CD4-positive, alpha-beta T cell treated with Interleukin-6 at 100 ng/mL for 8 hours (primary cell): ENCODE measurements at places on chromosomes 3 and 15.

DNA sequence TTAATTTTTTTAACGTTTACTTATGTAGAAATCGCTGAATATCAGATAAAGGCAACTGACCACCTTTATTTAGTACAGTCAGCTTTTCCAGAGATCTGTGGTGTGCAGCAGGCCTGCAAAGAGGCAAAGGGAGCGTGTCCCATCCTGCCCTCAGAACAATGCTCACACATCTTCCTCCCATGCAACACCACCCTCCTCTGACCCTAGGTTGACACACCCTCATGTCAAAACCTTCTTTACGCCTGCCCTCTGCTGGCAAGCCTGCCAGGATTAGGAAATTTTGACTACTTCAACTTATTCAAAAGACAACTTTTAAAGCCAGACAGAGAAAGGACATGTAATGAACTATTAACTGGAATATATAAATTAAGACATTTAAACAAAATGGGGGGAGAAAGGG lies 513.7 kb downstream of the FOXP1 start:
- DNase-seq: peak; percentile 72

DNA sequence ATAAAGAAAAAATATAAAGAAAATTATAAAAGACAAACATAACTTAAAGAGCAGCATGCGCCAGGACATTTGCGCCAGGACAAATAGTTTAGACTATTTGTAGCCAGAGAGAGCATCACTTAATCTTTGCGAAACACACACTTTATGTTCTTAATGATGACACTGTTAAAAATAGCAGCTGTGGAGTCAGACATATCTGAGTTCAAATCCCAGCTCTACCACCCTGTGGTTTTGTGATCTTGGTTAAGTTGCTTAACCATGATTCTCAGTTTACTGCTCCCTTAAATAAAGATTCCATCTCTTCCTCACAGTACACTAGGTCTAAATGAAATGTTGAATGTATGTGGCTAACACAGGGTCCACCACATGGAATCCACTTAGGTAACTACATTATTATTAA lies 31.4 kb downstream of the KCNMB2 start:
- no peak for DNase-seq

DNA sequence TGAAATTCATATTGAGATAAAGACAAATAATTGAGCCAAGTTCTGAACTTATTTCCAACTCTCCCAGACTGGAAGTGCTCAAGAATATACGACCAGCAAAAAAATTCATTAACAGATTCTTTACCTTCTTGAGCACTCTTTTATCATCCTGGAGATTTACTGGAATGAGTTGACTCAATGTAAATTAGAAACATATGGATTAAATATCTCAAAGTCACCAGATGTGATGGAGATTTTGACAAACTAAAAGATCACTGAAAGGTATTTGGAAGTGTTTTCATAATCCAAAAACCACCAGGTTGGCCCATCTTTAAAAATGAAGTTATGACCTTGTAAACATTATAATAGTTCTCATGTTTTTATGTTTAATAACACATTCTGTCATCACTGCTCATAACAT lies 433.2 kb upstream of the RASGRP1 start:
- no peak for DNase-seq

- DNase-seq: no peak
These were observed at the start of gene SUCNR1 for GRCh38 chr3:151873398-151873797. Gene SUCNR1, plus strand, starts transcription at chr3:151873643. Its CDS starts 6,250 bp downstream, at chr3:151879893.

DNA sequence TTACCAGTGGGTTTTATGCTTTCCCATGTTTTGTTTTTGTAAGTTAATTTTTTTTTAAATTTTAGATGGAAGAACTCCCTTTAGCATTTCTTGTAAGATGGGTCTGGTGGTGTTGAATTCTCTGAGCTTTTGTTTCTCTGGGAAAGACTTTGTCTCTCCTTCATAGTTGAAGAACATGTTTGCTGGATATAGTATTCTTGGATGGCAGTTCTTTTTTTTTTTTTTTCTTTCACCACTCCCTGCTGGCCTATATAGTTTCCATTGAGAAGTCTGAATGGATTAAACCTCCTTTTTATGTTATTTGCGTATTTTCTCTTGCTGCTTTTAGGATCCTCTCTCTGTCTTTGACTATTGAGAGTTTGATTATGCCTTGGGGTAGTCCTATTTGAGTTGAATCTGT lies 18.1 kb downstream of the STXBP5L start:
- DNase-seq: no peak

- no peak for DNase-seq
These were observed 3.8 kb downstream of the OR5K2 start for GRCh38 chr3:98501270-98501669.

GRCh38 chr3:43908456-43908855 lies 217.7 kb downstream of the ABHD5 start:
- no peak for DNase-seq

GRCh38 chr15:61069394-61070075 lies 159.6 kb downstream of the RORA start:
- DNase-seq: no peak

DNA sequence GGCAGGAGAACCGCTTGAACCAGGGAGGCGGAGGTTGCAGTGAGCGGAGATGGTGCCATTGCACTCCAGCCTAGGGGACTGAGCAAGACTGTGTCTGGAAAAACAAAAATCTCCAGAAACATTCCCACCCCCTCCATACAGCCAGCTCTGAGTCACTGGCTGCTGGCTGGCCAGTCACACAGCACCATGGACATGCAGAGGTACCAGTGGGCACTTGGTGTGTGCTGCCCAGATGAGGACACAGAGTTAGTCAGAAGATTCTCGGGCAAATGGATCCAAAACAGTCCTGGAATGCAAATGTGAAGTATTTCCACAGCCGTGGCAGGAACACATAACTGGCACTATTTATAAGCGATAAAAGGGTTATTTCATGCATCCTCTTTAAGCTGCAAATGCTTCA lies 44.6 kb downstream of the BDH1 start:
- no peak for DNase-seq
